NCI-H524 treated with DMSO at 0.1 percent for 48 hours (cell line): ENCODE measurements at places on chromosomes 7 and 10.

- no peak for DNase-seq
Observed at GRCh38 chr7:52540041-52540440, 495.4 kb upstream of the POM121L12 start.

GRCh38 chr10:7275761-7276440, 134.9 kb downstream of the SFMBT2 start:
- DNase-seq = no peak

- DNase-seq = no peak
Observed at GRCh38 chr7:28745351-28745750, 212.8 kb downstream of the TRIL start.

DNA sequence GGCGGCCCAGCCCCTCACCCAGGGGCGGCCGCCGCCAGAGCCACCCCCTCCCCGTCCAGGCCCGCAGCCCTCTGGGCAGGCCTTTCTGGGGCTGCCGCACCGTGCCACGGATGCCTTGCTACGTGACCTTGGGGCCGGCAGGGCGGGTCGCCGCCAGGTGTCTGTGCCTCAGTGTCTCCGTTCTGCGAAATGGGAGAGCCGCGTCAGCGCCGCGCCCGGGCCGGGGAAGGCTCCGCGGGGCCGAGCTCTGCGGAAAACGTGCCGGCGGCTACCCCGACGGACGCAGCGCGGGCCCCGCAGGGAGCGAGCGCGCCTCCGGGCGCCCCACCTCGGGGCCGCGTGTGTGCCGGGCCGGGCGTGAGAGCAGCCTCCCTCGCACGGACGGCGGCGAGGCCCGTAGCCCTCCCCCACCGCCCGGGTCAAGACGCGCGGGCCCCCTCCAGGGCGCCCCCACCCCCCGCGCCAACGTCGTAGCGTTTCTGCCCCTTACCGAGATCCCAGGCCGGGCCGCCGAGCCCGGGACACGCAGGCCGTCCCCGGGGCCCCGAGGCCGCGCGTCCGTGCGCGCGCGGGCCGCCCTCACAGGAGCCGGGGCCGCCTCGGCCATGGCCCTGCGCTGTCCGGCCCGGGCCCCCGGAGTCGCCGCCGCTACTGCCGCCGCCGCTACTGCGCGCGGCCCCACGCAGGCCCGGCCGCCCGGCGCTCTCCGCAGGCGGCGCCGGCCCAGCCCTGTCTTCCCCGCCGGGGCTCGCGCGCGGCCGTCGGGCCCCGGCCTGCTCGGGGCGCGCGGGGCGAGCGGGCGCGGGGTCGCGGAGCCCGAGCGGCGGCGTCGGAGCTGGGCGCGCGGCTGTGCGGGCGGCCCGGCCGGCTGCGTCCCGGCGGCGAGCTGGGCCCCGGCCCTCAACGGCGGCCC, 1.1 kb downstream of the ZNF777 start:
- DNase-seq = no peak

DNA sequence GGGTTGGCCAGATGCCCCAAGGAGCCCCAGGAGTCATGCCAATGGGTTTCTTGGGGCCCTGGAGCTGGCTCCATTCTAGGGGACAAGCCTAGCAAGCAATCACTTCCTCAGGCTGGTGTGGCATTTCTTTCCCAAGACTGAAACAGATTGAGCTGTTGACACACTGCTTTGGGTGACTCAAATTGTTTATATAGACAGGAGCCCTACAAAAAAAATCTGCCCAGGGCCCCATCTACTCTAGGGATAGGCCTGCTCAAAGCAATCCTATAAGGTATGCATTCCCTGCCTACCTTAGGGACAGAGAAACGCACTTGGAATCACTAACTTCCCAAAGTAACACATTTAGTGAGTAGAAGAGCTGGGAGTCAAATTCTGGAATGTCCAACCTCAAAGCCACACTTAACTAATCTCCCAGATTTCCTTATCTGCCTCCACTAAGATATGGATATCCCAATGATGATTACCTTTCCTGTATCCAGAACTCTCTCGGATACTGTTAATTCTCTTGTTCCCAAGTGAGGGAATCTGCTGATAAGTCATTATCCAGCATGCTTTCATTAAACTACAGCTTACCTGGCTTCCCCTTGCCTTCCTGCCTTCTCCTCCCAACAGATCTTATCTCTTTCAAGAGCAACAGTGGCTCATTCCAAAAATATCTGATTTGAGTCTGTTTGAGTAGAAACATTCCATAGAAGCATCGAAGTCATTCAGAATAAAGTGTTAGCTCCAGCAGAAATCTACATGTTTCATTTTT, 3.1 kb downstream of the ABLIM1 start:
- DNase-seq = no peak

GRCh38 chr10:101189461-101190401, 39.5 kb downstream of the LBX1 start:
- DNase-seq = no peak

GRCh38 chr7:18978108-18978495, 139.3 kb downstream of the TWIST1 start:
- no peak for DNase-seq

GRCh38 chr7:4286351-4286750, 395.7 kb upstream of the FOXK1 start:
- DNase-seq = no peak

GRCh38 chr10:74213571-74214162, 62.6 kb downstream of the ADK start:
- no peak for DNase-seq

DNA sequence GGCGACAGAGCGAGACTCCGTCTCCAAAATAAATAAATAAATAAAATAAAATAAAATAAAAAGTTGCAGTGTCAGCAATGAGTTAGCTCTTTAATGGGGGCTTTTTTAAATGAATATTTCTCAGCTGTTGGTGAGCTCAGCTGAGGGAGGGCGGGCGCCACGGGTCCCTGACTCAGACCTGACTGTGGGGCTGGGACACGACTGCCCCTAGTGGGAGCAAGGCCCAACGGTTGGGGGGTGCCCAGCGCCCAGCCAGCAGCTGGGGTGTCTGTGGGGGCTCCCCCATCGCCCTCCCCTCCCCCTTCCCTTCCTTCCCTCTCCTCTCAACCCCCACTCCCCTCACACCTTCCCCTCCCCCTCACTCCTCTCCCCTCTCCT, 46.6 kb downstream of the PWWP2B start:
- no peak for DNase-seq

DNA sequence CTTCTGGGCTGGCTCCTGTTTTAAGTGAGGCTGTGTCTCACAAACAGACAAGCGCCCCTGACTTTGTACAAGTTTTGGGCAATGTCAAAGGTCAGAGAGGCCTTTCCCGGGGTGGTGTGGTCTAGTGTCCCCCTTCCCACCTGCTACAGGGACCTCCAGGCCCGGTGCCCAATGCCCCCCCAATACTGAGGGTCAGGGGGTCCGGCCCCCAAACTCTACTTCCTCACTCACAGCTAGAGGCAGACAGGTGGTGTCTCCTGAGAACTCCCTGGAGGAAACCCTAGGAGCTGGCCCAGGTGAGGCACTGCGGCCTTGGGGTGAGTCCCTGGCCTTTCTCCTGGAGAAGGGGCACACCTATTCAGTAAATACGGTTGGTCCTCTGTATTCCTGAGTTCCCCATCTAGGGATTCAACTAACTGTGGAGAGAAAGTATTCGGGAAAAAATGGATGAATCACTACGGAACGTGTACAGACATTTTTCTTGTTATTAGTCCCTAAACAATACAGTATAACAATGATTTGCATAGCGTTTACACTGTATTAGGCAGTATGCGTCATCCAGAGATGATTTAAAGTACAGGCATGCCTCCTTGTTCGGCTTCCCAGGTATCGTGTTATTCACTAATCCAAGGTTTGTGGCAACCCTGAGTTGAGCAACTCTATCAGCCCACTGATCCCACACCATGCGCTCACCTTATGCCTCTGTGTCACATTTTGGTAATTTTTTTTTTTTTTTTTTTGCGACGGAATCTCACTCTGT, 308.1 kb downstream of the WDR37 start:
- no peak for DNase-seq

DNA sequence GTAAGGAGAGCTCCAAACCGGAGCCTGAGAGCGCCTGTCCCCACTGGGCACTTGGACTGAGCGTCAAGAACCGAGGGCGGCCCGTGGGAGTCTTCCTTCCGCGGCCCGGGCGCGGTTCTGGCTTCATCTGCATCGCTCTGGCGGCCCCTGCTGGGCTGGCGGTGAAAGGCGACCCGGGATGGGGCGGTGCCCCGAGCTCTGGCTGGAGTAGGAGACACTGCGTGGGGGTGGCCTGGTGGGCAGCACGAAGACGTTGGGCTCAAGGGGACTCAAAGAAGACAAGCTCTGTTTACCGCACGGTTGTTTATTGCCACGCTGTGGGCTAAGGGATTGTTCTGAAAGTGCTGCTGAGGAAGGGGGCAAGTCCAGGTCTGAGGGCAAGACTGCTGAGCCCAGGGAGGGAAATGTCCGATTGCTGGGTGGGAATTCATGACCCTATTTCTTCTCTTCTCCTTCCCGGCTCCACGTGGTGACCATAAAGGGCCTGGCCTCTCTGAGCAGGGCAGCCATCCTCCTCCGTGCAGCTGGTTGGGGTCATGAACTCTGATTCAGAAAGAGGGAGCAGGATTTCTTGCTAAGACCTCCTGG, 29.8 kb downstream of the PLAU start:
- no peak for DNase-seq

DNA sequence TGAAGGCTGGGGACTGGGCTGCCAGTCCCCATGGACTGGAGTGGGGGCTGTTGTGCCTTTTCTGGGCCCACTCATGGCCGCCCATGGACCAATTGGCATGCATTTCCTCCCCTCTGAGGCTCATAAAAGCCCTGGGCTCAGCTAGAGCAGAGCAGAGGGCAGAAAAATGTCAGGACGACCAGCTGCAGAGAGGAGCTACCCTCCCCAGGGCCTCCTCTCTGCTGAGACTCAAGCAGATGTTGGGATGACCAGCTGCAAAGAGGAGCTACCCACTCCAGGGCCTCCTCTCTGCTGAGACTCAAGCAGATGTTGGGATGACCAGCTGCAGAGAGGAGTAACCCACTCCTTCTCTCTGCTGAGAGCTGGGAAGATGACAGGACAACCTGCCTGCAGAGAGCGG, 20.3 kb upstream of the NUB1 start:
- no peak for DNase-seq

GRCh38 chr10:11856089-11856488, 32.9 kb downstream of the PROSER2 start:
- no peak for DNase-seq

GRCh38 chr7:104921596-104921995, 92.4 kb upstream of the KMT2E start:
- DNase-seq = no peak

- no peak for DNase-seq
Observed at GRCh38 chr7:14292737-14293136, 303.3 kb upstream of the ETV1 start.

GRCh38 chr7:16646472-16647072, 591 bp downstream of the BZW2 start:
- DNase-seq = no peak

DNA sequence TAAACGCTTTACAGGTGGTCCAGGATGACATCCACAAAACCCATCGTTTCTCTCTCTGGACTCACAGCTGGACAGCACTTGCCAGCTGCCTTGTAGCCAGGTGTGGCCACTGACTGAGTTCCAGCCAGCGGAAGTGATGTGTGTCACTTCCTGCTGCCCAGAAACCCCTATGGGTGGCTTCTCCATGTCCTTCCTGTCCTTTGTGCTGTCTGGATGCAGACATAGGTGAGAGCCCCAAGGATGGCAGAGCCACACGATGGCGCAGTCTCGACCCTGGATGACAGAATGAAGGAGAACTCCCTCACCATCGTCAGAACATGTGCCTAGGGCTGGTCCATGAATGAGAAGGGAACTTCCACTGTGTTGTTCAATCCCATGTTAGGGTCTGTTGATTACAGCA, 22.1 kb downstream of the NMT2 start:
- DNase-seq = no peak
